Heart left ventricle (tissue), 16 donors: ENCODE measurements at places on chromosomes 6 and 20. TPM values are rescaled to one million over a fixed set of nuclear protein-coding genes. Genes with fewer than 3 reads are reported as not detected.

Gene FUCA2
- total RNA-seq: 32.9 TPM

Gene DACT2
- 0.21 TPM for total RNA-seq

DNA sequence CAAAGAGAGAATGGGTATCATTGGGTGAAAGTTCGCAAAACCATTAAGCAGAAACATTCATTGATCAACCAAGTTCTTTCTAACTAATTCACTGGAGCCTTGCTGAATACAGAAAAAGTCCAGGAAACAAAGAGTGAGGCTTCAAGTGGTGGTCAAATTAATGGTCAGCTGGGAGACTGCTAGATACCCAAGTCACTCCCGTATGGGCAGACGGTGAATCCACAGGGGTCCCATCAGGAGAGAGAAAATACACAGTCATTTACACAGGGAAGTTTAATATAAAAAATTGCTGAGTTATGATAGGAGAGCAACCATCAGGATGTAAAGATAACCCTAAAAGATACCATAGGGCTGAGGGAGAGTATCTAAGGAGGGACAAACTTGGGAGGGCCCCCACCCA, 198.7 kb upstream of the DTNBP1 start:
- H3K27ac ChIP-seq: no peak overlapping the region
- no peaks in the 10 kb centered on the region for H3K4me1 ChIP-seq
- no peak overlapping the region for H3K4me3 ChIP-seq
- H3K36me3 ChIP-seq: no peaks in the 10 kb centered on the region
- DNase-seq: no peak
- H3K27me3 ChIP-seq: no peaks in the 10 kb centered on the region

DNA sequence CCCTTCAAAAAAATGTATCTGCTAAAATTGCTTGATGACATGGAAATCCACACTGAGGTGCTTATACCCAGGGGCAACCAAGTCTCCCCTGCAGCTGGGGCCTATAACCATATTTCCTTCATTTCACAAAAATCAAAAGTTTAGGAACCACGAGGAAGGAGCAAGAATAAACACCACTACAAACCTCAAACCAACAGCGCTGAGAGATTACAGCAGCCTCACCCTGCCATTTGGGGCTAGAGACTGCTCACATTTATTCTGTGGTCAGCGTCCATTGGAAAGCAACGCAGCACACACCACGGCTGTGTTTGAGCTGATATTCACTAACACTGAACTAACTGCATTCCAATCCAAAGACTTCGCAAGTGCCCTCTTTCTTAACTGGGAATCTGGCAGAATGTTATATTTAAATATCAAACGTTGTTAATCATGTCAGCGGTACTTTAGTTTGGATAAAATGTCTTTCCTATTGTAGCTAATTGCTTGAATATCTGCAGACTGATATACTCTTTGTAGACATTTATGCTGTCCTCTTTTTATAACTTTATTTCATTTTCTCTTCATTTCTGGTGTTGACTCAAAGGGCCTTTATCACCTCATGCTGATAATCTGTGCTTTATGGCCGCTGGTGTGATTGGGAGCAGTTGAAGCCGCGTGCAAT, 94.6 kb downstream of the FOXA2 start:
- H3K4me1 ChIP-seq: no peaks in the 10 kb centered on the region
- H3K36me3 ChIP-seq: no peaks in the 10 kb centered on the region
- H3K4me3 ChIP-seq: no peak overlapping the region
- H3K27me3 ChIP-seq: peaks cover 59% of the 10 kb centered on the region

DNA sequence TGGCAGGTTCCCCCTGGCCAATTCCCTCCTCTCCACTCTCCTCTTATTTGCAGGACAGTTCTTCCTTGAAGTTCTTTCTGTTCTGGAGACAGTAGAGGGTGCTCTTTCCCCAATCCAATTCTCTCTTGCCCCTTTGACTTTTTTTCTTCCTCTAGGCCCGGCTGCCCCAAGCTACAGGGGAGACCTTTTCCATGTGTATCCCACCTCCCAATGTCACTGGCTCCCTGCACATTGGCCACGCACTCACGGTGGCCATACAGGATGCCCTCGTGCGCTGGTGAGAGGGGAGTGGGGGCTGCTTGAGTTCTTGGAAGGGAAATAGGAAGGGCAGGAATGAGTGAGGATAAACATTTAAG, 1.5 kb downstream of the VARS2 start:
- H3K4me3 ChIP-seq: peak overlapping the region; percentile 70
- no peaks in the 10 kb centered on the region for H3K27me3 ChIP-seq
- DNase-seq: no peak
- H3K36me3 ChIP-seq: peaks cover 53% of the 10 kb centered on the region
- peak overlapping the region; percentile 93 for H3K27ac ChIP-seq
- peaks cover 17% of the 10 kb centered on the region for H3K4me1 ChIP-seq

DNA sequence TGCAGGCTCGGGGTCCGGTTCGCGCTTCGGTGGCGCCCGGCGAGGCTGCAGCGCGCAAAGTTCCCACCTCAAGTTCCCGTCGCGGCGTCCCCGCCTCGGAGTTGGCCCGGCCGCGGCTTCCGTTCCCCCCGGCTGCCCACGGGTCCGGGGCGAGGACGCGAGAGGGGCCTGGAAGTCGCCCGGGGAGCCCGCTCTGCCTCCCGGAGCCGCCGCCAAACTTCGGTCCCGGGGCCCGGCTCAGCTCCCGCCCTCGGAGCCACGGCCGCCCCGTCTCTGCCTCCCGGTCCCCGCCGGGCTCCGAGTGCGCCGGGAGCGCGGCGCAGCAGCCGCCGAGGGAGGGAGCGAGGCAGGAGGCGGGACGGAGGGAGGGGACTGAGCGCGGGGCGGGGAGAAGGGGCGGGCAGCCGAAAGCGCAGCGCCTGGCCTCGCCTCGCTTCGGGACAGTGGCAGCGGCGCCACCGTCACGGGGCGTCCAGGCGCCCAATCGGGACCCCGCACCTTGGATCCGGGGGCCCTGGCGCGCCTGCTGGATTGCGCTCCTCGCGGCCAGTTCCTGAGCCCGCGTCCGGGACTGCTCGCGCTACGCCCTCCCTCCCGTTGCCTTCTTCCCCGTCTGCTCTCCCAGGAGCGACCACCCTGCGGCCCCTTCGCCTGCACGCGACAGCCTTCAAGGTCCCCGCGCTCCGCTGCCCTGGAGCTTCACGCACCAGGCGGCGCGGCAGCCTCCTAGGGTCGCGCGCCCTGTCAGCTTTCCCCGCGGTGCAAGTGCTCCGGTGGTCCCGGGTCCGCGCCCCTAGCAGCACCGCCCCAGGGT, at the start of gene KCNG1:
TSS of gene KCNG1 (minus strand) at position 305 of the 814 bp plus-strand sequence. CDS start 12,769 bp downstream, outside the sequence.
- peaks cover 60% of the 10 kb centered on the region for H3K27me3 ChIP-seq
- peak; percentile 65 for DNase-seq
- no peaks in the 10 kb centered on the region for H3K36me3 ChIP-seq
- no peak within 1 kb of the TSS for H3K27ac ChIP-seq

DNA sequence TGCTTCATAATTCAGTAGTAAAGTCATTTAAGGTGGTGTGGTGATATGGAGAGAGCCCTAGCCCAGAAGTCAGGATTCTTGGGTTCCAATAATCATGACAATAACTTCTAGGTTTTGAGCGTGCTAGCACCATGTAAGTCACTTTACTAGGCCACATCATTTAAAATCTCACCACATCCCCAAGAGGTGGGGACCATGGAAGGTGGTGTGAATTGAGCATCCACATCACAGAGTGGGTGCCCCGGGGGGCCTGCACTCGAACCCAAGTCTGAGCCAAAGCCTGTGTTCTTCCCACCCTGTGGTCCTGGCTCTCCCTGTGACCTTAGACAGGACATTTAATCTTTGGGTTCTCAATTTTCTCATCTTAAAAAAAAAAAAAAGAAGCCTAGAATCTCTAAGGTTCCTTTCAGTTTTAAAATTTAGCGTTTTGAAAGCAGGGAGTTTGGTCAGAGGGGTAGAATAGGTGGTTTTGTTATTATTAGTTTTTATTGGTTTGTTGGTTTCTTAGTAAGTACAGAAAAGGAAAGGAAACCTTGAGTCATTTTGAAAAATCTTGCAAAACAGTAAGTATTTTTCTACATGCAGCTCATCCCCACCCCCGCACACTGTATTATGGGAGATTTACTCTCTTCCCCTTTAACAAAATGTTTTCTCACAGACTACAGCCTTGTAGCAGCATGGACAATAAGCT, 26.4 kb downstream of the ARMC2 start:
- H3K27me3 ChIP-seq: no peaks in the 10 kb centered on the region
- DNase-seq: no peak
- no peak overlapping the region for H3K4me3 ChIP-seq
- peaks cover 60% of the 10 kb centered on the region for H3K4me1 ChIP-seq
- H3K36me3 ChIP-seq: peaks cover 7% of the 10 kb centered on the region
